ENCODE measurements at places on chromosomes 13 and 19. TPM values are rescaled to one million over a fixed set of nuclear protein-coding genes. Genes with fewer than 3 reads are reported as not detected.

ZNF799 gene
- 3.9 TPM for total RNA-seq

LRFN3 gene
- total RNA-seq: 11.6 TPM

C1QTNF9B gene
- total RNA-seq: not detected

CBARP gene
- 1.9 TPM for total RNA-seq

PAN3 gene
- 32.7 TPM for total RNA-seq

GNA15 gene
- total RNA-seq: 134 TPM

SNRPA gene
- 268 TPM for total RNA-seq

NKG7 gene
- total RNA-seq: 379 TPM

CDC34 gene
- total RNA-seq: 52.8 TPM

FGF22 gene
- total RNA-seq: not detected

PCDH9 gene
- total RNA-seq: 0.09 TPM

SERTM1 gene
- total RNA-seq: 0.07 TPM

ZNF540 gene
- 0.38 TPM for total RNA-seq

B3GNT8 gene
- 0.37 TPM for total RNA-seq

ZNF536 gene
- not detected for total RNA-seq

SLC25A41 gene
- total RNA-seq: 0.24 TPM

SLC10A2 gene
- not detected for total RNA-seq

GPR183 gene
- 36.8 TPM for total RNA-seq

EDDM13 gene
- total RNA-seq: 0.98 TPM

MAST1 gene
- 2.4 TPM for total RNA-seq

NXNL1 gene
- not detected for total RNA-seq

FGF21 gene
- not detected for total RNA-seq

DCT gene
- 0.05 TPM for total RNA-seq

WDR87 gene
- total RNA-seq: not detected

FUZ gene
- 16.2 TPM for total RNA-seq

F10 gene
- total RNA-seq: not detected

CTXN1 gene
- 2.0 TPM for total RNA-seq

LGALS14 gene
- not detected for total RNA-seq

FXYD1 gene
- total RNA-seq: not detected

NLRP7 gene
- total RNA-seq: not detected

TEX29 gene
- 0.51 TPM for total RNA-seq

C19orf33 gene
- not detected for total RNA-seq

MIR17HG gene
- 52.9 TPM for total RNA-seq

DMKN gene
- not detected for total RNA-seq

LGALS16 gene
- total RNA-seq: not detected

DKKL1 gene
- not detected for total RNA-seq

OR7C1 gene
- not detected for total RNA-seq

IGFL1 gene
- not detected for total RNA-seq

JUNB gene
- 310 TPM for total RNA-seq

ADAMTSL5 gene
- 5.4 TPM for total RNA-seq

FLT3LG gene
- total RNA-seq: 57.6 TPM

SPTBN4 gene
- total RNA-seq: 0.51 TPM

CERS1 gene
- total RNA-seq: 0.23 TPM

PTPRS gene
- total RNA-seq: 0.09 TPM

C13orf42 gene
- total RNA-seq: not detected

BRME1 gene
- 16.2 TPM for total RNA-seq

UGGT2 gene
- 0.56 TPM for total RNA-seq

GPR12 gene
- not detected for total RNA-seq

ZC3H13 gene
- 58.8 TPM for total RNA-seq

NKPD1 gene
- total RNA-seq: 0.28 TPM

ELSPBP1 gene
- total RNA-seq: not detected

CHMP2A gene
- total RNA-seq: 108 TPM

UHRF1 gene
- 161 TPM for total RNA-seq

NRTN gene
- total RNA-seq: 0.61 TPM

POU2F2 gene
- total RNA-seq: 72.0 TPM

ZNF667 gene
- total RNA-seq: not detected

TSEN34 gene
- total RNA-seq: 18.4 TPM

NPAS1 gene
- total RNA-seq: 0.21 TPM

Measured in activated CD4-positive, alpha-beta T cell treated with anti-CD3 and anti-CD28 coated beads, Interleukin-2, amount 10 ng/mL, durations not matched to agents 24 days and 14 days (primary cell).